ENCODE measurements at places on chromosomes 2 and 18.

DNA sequence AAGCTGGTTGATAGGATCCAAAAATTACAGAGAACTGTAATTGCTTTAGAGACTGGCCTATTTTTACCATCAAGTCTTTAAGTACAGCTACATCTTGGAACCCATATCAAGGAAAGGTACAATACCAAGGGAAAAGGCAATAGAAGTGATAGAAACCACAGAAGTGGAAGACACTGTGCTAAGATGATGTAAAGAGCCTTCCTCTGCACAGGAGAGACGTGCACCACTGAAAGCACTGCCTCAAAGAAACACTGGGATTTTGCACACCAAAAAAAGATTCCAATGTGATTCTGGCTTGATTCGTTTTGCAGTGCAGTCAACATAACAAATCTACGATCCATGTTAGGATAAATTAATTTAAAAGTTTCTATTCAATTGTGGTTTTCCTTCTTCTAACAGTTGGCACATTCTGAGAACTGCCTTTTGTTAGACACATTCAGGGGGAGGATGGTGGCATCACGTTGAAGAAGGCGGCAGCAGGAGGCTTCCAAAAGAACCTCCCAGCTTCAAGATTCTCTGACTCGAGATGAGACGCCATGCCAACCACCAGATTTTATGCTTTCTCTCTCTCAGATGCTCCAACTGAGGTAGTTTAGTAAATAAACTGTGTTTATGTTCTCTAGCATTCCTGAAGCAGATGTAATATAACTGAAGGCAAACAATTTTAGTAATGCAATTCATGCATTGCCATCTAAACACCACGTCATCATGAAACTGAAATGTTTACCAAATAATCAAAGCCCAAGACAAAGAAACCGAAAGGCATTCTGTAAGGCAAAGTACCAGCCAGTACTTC, 102.9 kb downstream of the BCL2 start:
- DNase-seq, result no peak

GRCh38 chr2:96764253-96764637, 3.5 kb downstream of the CNNM4 start:
- peak; percentile 75 for DNase-seq

GRCh38 chr2:157820193-157820592, 55.9 kb downstream of the ACVR1 start:
- no peak for DNase-seq

GRCh38 chr18:5309888-5310470, 14.5 kb upstream of the ZBTB14 start:
- peak; percentile 1 for DNase-seq

DNA sequence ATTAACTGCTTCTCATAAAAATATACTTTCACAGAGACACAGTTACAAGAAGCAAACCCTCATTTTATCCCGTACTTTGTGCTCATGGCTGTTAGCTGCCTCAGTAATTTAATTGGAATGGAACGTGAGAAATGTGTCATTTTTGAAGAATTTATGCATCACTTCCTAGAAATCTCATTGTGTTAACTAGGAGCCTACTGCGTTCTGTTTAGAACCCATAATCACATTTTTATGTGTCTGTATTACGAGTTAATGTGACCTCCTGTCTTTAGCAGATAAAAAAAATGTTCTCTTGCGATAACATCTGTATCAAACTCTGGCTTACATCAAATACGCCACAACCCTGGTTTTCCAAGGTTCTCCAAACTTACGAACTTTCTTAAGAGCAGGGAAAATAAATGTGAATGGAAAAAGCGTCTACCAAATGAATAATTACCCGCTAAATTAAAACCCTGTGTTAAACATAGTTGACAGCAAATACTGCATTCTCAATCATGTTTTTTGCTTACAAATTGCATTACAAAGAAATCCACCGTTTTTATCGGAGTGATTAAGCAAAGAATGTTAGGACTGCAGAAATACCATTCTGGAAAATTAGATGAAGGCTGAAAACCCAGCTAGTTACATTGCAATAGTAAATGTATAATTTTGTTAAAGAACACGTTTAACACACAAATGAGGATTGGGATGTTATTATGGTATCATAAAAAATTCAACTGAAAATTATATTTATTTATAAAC, 12.1 kb upstream of the GBX2 start:
- DNase-seq, result no peak

- DNase-seq, result no peak
These were observed 120.7 kb downstream of the TMEM18 start for GRCh38 chr2:556485-556884.

DNA sequence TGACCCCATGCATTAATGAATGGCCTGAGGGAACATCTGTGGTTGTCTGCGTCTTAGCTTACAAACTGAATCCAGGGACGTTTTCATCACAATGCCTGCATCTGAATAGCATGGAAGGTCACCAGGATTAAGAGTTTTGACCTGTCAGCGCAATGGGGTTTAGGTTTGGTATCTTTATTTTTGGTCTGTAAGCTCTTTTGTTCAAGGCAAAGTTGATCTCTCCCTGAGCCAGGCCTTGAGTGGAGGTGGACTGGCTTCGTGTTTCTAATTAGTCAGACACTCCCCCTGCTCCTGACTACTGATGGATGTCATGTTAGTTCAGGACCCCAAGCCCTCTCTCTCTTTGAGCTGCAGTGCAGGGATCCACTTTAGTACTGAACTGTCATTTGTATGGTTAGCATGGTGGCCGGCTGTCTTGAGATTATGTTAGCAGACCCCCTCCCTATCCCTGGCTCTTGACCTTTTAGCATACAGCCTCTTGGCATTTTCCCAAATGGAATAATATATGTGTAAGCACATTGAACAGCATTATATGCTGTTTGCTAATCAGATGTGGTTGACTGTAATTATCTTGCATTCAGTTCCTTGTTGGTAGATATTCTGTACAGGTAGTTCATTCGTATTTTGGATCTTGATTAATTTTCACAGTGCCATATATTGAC, 59.2 kb downstream of the LYPD6 start:
- no peak for DNase-seq

DNA sequence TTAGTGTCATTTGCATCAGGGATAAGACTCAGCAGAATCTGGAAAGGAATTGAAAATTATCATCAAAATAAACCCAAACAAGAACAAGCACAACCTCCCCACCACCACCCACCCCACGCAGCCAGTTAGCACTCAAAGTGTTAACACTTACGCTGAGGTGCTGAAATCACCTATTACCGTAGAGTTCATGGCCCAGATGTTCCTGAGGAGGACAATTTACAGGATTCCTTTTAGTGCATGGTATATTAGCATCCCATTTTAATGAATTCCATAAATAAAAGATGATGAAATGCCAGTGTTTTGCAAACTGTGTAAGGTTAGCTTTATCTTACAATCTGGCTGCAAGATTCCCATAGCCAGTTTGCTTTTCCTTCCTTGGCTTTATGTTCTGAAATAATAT, 359.3 kb upstream of the SOX11 start:
- no peak for DNase-seq

GRCh38 chr2:241853651-241854341, 4.9 kb downstream of the PDCD1 start:
- DNase-seq, result no peak

- DNase-seq, result no peak
These were observed 246.4 kb upstream of the RAB12 start for GRCh38 chr18:8362863-8363262.

DNA sequence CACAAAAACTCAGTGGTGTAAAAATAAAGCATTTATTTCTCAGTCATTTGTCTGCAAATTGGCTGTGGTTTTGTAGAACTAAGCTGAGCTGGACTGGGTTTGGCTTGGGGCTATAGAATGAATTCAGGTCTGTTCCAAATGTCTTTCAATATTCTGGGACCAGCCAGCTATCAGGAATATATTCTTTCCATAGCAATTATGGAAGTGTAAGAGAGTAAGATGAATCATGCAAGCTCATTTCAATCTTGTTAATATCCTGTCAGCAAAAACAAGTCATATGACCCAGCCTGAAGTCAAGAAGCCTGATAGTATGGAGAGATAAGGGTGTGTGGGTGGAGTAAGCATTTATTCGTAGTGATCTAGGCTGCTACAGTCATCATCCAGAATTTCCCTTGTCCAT, 481.0 kb upstream of the CDH2 start:
- DNase-seq, result no peak

GRCh38 chr18:11565716-11566115, 43.7 kb upstream of the SLC35G4 start:
- no peak for DNase-seq

GRCh38 chr2:20530520-20530919, 83.6 kb downstream of the RHOB start:
- no peak for DNase-seq

- DNase-seq, result no peak
These were observed 141.0 kb upstream of the CTDP1 start for GRCh38 chr18:79538635-79539034.

- no peak for DNase-seq
These were observed 263.2 kb downstream of the TGIF1 start for GRCh38 chr18:3713166-3713565.

GRCh38 chr2:162029287-162029901, 44.6 kb downstream of the DPP4 start:
- no peak for DNase-seq

GRCh38 chr2:118046634-118047210, 32.9 kb upstream of the CCDC93 start:
- DNase-seq, result no peak

- no peak for DNase-seq
These were observed 31.6 kb upstream of the RNF138 start for GRCh38 chr18:32060026-32060425.

GRCh38 chr2:20524412-20525040, 77.7 kb downstream of the RHOB start:
- no peak for DNase-seq

DNA sequence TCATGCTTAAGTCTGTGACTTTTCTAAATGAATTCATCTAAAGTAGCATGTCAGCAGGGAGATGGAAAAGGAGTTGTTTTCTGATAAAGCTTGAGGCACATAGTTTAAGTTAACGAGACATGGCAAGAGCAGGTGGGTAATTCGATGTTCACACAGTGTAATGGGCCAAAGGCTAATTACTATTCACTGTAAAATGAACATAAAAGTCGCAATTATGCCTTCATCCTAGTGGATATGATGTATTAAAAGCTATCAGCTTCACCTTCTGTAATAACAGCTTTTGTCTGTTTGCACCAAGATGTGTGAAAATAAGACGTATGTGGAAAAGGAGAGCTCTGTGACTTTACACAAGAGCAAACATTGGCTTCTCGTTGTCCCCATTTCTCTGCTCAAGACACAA, 94.2 kb upstream of the CDH20 start:
- DNase-seq, result no peak

DNA sequence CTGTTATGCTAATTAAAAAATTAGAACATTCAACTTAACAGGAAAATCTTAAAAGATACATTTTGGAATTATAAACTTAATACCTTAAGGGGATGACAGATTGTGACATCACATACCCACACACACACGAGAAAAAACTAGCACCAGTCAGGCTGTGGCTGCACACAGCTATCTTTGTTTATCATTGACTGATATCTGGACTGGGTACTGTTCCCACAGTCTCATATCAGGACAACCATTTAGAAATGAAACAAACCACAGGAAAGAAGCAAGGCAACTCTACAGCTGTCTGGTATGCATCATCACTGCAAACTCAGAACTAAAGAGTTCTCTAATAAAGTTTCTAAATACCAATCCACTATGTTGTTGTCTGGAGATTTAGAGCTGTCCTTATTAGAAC, 210.9 kb upstream of the SMAD7 start:
- DNase-seq, result peak; percentile 18

GRCh38 chr2:46195819-46196218, 101.4 kb upstream of the EPAS1 start:
- no peak for DNase-seq

DNA sequence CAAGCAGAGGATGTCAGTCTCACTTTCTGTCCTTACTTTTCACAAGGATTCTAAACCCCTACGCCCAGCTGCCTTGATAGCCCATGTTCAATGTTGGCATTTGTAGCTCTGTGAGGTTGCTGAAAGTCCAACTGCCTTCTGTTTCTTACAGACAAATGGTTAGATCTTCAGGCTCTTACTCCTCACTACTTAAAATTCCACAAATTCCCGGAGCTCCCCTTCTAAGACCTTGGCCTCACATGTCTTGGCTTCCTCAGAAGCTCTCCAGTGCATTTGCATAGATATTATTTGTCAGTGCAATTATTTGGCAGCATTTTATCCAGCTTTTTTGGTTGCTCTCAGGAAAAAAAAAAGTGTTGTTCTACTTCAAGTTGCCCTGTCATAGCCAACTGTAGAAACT, 453.7 kb upstream of the CELF4 start:
- DNase-seq, result no peak

DNA sequence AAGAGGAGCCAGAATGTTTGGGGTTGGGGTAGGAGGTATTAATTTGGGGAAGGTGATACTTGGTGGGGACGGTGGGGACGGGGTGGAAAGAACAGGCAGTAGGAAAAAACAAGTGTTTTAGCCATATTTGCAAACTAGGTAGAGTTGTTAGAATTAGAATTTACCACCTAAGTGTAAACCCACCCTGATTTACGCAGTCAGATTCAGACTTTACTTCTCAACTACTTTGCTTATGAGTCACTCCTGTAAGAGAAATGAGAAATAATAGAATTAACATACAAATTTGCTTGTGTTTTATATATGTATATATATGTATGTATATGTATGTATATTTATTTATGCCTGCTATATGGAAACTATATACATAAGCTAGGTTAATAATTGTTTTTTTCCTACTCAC, 1168.2 kb upstream of the ZEB2 start:
- no peak for DNase-seq

- no peak for DNase-seq
These were observed 102.5 kb downstream of the ASAP2 start for GRCh38 chr2:9309147-9309546.

GRCh38 chr2:58497168-58497567, 256.0 kb upstream of the FANCL start:
- DNase-seq, result no peak

- DNase-seq, result no peak
These were observed 34.0 kb downstream of the ST6GAL2 start for GRCh38 chr2:106851881-106852501.

GRCh38 chr2:29841386-29842004, 79.9 kb downstream of the ALK start:
- peak; percentile 18 for DNase-seq

- DNase-seq, result no peak
These were observed 8.3 kb downstream of the REV1 start for GRCh38 chr2:99481527-99481926.

DNA sequence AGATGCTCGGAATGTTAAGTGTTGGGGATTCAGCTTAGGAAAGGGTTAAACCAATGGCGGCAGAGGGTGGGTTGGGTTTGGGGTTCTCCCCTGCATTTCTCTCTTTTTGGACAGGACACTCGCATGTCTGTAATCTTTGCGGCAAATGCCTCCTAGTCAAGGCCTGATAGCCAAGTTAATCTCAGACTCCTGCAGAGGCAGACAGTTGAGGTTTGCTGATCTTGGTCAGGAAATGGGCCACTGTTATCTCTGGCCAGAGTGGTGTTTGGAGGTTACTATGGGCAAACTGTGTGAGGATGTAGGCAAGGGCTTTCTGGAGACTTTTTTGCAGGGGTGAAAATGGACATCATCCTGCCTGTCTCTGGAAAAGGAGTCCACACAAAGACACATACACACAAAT, 188.8 kb downstream of the SETBP1 start:
- peak; percentile 33 for DNase-seq
